ENCODE measurements at places on chromosomes 1 and 21.
A peak's percentile ranks its signal among the peaks of the same experiment; 100 is the strongest.

DNA sequence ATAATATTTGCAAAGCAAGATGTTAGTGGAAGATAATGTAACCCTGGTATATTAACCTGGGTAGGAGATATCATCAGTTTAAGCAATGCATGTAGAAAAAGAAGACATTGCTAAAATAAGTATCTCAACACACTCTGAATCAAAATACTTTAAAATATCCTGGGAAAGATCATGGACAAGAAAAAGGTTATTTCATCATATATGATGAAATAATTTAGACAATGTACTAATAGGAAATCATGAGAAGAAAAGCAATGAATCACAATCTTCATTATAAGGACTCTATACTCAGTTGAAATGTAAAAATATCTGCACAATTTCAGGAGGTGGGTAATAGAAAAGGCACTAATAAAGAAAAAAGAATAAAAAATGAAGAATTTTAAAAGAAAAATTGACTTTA, 158.8 kb downstream of the KCNT2 start:
- H3K4me3 ChIP-seq = no peak overlapping the region
- no peaks in the 10 kb centered on the region for H3K4me1 ChIP-seq
- no peak overlapping the region for H3K27ac ChIP-seq
- no peaks in the 10 kb centered on the region for H3K27me3 ChIP-seq
- DNase-seq = no peak
- H3K36me3 ChIP-seq = no peaks in the 10 kb centered on the region

- no peak overlapping the region for H3K4me3 ChIP-seq
- peaks cover 41% of the 10 kb centered on the region for H3K4me1 ChIP-seq
- no peaks in the 10 kb centered on the region for H3K27me3 ChIP-seq
- no peak for DNase-seq
Observed at GRCh38 chr1:203638950-203639349, 12.3 kb downstream of the ATP2B4 start.

DNA sequence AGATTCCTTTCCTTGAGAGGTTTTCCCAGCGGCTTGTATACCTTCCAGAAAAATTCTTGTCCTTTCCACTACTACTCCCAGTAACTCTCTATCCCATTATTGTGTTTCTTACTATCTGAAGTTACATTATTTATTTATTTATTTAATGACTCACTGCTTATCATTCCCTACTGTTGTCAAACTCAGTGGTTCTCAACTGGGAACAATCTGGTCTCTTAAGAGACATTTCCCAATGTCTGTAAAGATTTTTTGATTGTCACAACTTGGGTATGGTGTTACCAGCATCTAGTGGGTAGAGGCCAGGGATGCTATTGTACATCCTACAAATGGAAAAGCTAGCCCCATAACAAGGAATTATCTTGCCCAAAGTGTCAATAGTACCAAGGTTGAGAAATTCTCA, 771.5 kb upstream of the ADGRL2 start:
- no peaks in the 10 kb centered on the region for H3K27me3 ChIP-seq
- no peak overlapping the region for H3K4me3 ChIP-seq
- no peaks in the 10 kb centered on the region for H3K36me3 ChIP-seq

- H3K27me3 ChIP-seq = no peaks in the 10 kb centered on the region
- H3K4me3 ChIP-seq = no peak overlapping the region
- DNase-seq = no peak
- no peaks in the 10 kb centered on the region for H3K4me1 ChIP-seq
Observed at GRCh38 chr1:91153341-91153740, 131.5 kb upstream of the ZNF644 start.

DNA sequence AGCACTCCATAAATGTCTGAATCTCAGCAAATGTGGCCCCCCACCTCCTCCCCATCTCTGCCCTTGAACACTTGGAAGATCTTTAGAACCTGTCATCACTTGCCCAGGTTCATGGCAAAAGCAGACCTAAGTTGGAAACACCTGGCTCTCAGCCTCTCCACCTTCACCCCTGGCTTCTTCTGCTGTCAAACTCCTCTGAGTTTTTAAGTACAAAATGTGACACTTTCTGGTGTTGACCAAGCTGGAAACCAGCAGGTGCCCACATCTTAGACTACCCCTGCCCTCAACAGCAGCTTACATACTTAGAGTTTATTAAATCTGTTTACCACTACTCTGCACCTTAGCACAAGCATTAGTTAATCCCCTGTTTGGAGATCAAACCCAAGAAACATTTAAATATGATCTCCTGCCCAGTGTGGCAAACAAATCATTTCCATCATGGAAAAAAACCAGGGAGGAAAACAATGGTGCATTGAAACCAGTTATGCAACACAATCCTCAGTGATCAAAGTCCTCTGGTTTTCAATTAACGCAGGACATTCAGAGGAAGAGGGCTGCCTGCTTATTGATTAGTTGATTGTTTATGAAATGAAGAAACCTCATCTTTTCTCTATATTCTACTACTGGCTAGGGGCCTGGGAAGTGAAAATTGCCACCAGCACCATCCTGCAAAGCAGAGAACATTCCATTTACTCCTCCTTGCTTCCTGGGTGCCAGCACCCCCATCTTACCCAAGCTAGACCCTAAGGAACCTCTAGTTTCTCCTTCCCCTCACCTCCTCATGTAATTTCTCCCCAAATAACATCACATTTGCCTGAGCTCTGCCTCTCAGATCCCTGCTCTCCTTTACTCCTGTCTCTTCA, 139.4 kb upstream of the RAB4A start:
- no peak for DNase-seq
- H3K4me3 ChIP-seq = no peak overlapping the region
- peaks cover 49% of the 10 kb centered on the region for H3K4me1 ChIP-seq

DNA sequence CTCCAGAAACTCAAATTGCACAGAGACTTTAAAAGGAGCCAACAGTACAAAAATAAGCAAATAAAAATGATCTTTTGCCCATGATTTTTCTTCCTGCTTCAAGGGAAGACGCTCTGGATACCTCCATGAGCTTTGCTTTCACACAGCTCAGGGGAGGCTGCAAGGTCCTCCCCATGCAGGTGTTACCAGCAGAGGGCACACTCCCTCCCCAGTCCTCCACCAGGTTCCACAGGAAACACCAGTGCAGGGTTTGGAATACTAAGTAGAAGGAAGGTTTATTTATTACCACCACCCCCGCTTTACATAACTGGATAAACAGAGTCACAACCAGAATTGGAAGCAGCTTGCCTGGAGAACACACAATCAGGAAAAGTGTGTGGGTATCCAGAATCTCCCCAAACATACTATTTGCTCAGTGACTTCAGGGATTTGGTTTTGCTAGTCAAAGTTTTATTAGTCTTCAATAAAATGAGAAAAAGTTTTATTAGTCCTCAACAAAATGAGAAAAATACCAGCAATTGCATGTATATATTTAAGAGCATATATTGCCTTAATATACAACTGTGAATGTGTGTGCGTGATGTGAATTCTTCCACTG, 37.3 kb downstream of the HSD3B1 start:
- no peak overlapping the region for H3K4me3 ChIP-seq
- H3K27ac ChIP-seq = no peak overlapping the region
- H3K36me3 ChIP-seq = no peaks in the 10 kb centered on the region
- H3K4me1 ChIP-seq = no peaks in the 10 kb centered on the region
- DNase-seq = no peak

- no peaks in the 10 kb centered on the region for H3K27me3 ChIP-seq
- H3K36me3 ChIP-seq = no peaks in the 10 kb centered on the region
- no peak overlapping the region for H3K4me3 ChIP-seq
Observed at GRCh38 chr1:158146165-158146564, 34.5 kb upstream of the CD1D start.

- no peaks in the 10 kb centered on the region for H3K36me3 ChIP-seq
- H3K27ac ChIP-seq = no peak overlapping the region
- no peak for DNase-seq
- no peaks in the 10 kb centered on the region for H3K27me3 ChIP-seq
Observed at GRCh38 chr1:40014253-40014706, 26.2 kb upstream of the CAP1 start.

DNA sequence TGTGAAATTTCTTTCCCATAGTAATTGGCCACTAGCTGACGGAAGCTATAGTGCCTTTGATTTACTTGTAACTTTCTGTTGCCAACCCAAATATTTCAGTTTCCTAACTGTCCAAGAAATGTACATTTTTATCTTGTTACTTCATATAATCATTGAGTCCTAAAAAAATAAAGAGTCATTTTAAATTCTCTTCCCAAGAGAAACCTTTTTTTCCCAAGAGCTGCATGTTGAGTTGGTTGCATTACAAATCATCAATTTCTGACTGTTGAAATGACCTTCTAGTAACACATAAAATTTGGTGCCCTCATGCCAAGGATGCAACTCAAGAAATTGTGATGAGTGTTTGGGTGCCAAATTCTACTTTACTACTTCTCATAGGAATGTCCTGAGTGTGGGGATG, 61.0 kb downstream of the HMCN1 start:
- H3K27ac ChIP-seq = no peak overlapping the region
- no peaks in the 10 kb centered on the region for H3K4me1 ChIP-seq
- H3K36me3 ChIP-seq = no peaks in the 10 kb centered on the region
- no peak overlapping the region for H3K4me3 ChIP-seq

- H3K36me3 ChIP-seq = no peaks in the 10 kb centered on the region
- no peak for DNase-seq
- H3K4me1 ChIP-seq = peaks cover 10% of the 10 kb centered on the region
- no peaks in the 10 kb centered on the region for H3K27me3 ChIP-seq
Observed at GRCh38 chr1:6471970-6472368, 6.0 kb upstream of the TNFRSF25 start.

- DNase-seq = no peak
- H3K36me3 ChIP-seq = no peaks in the 10 kb centered on the region
- no peaks in the 10 kb centered on the region for H3K4me1 ChIP-seq
- no peaks in the 10 kb centered on the region for H3K27me3 ChIP-seq
Observed at GRCh38 chr1:72015006-72015405, 267.3 kb downstream of the NEGR1 start.

GRCh38 chr1:33263890-33264504, 7.7 kb downstream of the ZNF362 start:
- H3K4me3 ChIP-seq = no peak overlapping the region
- H3K27me3 ChIP-seq = no peaks in the 10 kb centered on the region
- H3K36me3 ChIP-seq = peaks cover 3% of the 10 kb centered on the region
- DNase-seq = no peak
- peaks cover 20% of the 10 kb centered on the region for H3K4me1 ChIP-seq

- no peak for DNase-seq
- peak overlapping the region; percentile 95 for H3K4me3 ChIP-seq
- H3K27ac ChIP-seq = peak overlapping the region; percentile 74
- H3K36me3 ChIP-seq = peaks cover 13% of the 10 kb centered on the region
Observed at GRCh38 chr1:27873671-27874384, 1.5 kb downstream of the THEMIS2 start.

GRCh38 chr1:224223819-224224714, 41.0 kb downstream of the DEGS1 start:
- H3K27me3 ChIP-seq = no peaks in the 10 kb centered on the region
- H3K4me3 ChIP-seq = no peak overlapping the region
- no peak overlapping the region for H3K27ac ChIP-seq
- H3K4me1 ChIP-seq = no peaks in the 10 kb centered on the region

GRCh38 chr1:247857069-247857984, at the start of gene TRIM58:
Gene TRIM58, plus strand, starts transcription at chr1:247857187. Its CDS starts 60 bp downstream, at chr1:247857247.
- H3K36me3 ChIP-seq = no peaks in the 10 kb centered on the region
- H3K4me1 ChIP-seq = no peaks in the 10 kb centered on the region
- H3K27me3 ChIP-seq = peaks cover 4% of the 10 kb centered on the region

DNA sequence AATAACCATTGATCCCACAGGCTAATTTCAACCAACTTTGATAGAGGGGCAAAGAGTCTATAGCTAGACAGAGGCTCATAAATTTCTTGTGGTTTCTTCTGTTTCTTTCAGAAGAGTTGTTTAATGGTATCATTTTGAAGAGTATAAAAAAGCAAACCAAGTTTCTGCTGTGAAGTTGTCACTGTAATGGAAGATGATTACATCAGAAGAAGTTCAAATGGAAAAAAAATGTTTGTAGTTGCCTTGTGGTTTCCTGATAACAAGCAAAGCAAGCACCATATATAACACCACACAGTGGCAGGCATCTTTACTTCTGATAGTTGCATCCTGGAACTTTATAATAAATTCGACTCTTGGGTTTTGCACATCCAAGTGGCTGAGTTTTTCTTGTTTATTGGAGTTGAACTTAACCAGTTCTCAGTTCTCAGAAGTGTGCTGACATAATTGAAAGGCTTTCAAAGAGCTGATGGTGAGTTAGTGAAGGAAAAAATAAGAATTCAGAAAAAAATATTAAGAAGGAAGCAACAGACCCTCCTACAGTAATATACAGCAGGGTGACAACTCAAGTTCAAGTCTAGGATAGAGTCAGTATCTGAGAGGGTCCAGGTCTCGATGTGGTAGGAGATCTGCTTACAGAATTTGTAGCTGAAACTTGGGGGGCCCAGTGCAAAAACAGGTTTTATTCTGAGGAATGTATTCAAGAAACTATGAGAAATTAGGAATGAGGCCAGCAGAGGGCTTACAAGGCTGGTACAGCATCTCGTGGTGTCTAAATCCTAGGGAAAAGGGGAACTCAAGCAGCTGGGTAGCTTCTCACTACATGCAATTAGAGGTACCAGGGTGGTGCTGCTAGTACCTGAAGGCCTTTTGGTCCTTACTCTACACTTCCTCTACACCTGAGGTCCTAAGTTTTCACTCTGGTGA, 123.5 kb downstream of the CRB1 start:
- peaks cover 37% of the 10 kb centered on the region for H3K4me1 ChIP-seq
- no peak overlapping the region for H3K27ac ChIP-seq
- H3K4me3 ChIP-seq = no peak overlapping the region

DNA sequence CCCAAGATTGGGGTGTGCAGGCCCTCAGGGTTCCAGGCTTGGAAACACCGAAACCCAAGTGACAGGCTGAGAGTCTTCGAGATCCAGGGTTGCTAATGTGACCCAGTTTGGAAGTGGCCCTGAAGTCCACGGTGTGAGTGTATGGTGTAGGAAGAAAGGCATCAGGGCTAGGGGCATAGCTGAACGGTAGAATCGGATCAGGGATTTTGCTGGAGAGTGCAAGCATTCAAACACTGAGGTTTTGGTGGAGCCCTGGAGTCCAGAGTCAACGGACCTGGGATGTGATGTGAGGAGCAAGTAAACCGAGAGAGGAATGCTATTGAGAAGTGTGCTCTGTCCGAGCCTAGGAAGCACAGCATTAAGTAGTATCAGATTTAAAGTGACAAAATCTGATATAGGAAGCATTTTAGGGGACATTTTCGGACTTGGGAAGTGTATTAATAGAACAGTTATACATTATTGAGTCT, 958 bp downstream of the NFYC start:
- H3K27me3 ChIP-seq = no peaks in the 10 kb centered on the region
- peak overlapping the region; percentile 94 for H3K4me3 ChIP-seq
- H3K36me3 ChIP-seq = no peaks in the 10 kb centered on the region
- no peak for DNase-seq

- H3K4me1 ChIP-seq = no peaks in the 10 kb centered on the region
- H3K36me3 ChIP-seq = no peaks in the 10 kb centered on the region
- no peak for DNase-seq
- H3K27me3 ChIP-seq = peaks cover 11% of the 10 kb centered on the region
- H3K4me3 ChIP-seq = no peak overlapping the region
Observed at GRCh38 chr1:203126151-203126865, 1.2 kb upstream of the ADORA1 start.

DNA sequence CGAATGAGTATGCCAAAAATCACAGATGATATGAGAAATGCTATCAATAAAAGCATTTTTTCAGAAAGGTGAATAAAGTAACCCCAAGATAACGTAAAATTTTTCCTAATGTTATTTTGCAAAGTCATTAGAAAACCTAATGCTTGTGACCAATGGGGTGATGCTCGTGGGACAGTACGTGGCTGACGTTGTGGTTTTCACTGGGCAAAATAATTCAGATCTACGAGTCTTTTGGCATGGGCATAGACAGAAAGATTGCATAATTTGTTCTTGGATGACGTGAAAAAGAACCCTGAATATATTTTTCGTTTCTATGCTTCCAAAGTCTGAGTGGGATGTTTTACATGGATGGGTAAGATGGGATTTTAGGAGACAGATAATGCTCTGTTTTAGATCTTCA, 71.0 kb downstream of the PBX1 start:
- H3K27me3 ChIP-seq = no peaks in the 10 kb centered on the region
- H3K36me3 ChIP-seq = no peaks in the 10 kb centered on the region
- no peak overlapping the region for H3K27ac ChIP-seq
- DNase-seq = no peak

Measured in CD8-positive, alpha-beta memory T cell (primary cell).